ENCODE measurements at places on chromosomes 2 and 18.
A peak's percentile ranks its signal among the peaks of the same experiment; 100 is the strongest.

DNA sequence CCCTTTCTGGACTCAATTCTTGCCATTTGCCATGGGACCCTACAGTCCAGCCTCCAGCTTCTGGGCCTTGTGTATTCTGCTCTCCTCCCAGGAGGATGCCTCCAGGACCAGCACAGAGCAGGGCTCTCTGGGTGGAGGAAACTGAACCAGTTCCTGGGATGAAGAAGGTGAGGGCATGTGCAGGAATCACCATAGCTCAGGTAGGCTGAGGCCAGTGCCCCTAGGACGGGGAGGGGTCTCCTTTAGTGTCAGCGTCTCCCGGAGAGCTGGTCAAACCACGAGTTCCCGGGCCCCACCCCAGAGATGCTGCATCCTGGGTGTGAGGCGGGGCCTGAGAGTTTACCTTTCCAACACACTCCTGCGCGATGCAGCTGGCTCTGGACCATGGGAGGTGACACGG lies 5.8 kb upstream of the PRELID3A start:
- no peak for DNase-seq

GRCh38 chr18:30280186-30280585 lies 762.4 kb downstream of the DSC3 start:
- DNase-seq, result no peak

GRCh38 chr2:206989311-206989710 lies 50.0 kb downstream of the CPO start:
- DNase-seq, result peak; percentile 10

DNA sequence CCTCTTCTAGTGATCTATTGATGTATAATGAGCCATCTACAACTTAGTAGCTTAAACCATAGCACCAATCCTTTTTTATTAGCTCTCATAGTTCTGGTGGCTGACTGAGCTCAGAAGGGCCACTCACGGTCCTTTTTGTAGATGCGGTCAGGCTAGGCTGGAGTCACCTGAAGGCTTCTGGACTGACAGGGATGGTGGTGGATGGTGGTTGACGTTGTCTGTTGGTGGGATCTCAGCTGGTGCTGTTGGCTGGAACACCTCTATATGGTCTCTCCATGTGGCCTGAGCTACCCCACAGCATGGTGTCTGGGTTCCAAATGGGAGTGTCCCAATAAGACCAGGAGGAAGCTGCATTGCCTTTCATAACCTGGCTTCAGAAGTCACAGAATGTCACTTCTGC lies 68.0 kb downstream of the BCL2L11 start:
- DNase-seq, result no peak

GRCh38 chr2:191891656-191892055 lies 44.8 kb upstream of the CAVIN2 start:
- no peak for DNase-seq

DNA sequence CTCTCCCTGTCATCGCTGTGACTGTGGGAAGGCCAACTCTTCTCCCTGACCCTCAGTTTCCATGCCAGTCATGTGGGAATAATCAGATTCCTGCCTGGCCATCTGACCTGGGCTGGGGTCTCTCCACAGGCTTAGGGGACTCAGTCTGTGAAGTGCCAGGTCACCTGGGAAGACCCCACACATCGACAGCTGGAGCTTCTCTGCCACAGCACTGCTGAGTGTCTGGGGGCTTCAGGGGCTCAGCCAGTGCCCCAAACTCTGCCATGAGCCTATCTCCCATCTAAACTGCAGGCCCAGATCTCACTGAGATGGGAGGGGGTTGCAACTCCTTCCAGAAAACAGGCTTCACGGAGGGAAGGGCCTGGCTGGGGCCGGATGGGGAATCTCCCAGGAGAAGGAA lies 42.0 kb upstream of the OTOS start:
- no peak for DNase-seq

GRCh38 chr2:68487773-68488355 lies 20.5 kb downstream of the APLF start:
- DNase-seq, result peak; percentile 19

- DNase-seq, result no peak
These were observed 137.8 kb upstream of the RND3 start for GRCh38 chr2:150625303-150625702.

DNA sequence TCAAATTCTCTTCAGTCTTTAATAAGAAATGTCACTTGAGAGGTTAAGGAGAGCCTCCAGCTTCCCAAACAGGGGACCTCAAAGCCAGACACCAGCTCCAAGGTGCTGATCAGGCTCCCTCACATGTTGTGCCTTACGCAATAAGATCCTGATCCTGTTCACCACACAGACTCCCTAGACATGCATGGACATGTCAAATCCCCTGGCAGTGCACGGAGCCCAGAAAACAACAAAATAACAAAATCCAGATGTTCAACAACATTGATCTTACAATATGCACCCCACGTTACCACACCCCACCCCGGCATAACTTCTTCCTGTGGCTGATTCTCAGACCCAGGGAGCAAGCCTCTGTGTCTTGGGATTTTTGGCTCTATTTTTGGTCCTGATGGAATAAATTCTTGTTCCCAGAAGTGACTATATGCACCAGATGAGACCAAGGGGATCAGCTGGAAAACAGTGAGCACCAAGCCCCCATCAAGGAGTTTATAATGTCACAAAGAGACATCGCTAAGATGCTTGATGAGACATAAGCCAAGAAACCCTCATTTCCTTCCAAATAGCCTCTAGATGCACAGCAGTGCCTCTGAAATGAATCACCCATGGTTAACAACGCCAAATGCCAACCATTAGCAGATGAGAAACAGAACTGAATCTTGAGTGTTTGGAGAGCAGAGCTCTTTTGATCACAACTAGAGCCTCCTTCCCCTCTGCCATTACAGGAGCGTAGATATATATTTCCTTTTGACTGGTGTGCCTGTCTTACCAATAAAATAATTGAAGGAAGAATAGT lies 198.2 kb downstream of the PRKCE start:
- no peak for DNase-seq

GRCh38 chr2:129233751-129234406 lies 745.6 kb upstream of the RAB6C start:
- DNase-seq, result no peak

- DNase-seq, result no peak
These were observed 93.7 kb upstream of the ID2 start for GRCh38 chr2:8587920-8588830.

- no peak for DNase-seq
These were observed 247.4 kb downstream of the MYO3B start for GRCh38 chr2:170425281-170425751.

DNA sequence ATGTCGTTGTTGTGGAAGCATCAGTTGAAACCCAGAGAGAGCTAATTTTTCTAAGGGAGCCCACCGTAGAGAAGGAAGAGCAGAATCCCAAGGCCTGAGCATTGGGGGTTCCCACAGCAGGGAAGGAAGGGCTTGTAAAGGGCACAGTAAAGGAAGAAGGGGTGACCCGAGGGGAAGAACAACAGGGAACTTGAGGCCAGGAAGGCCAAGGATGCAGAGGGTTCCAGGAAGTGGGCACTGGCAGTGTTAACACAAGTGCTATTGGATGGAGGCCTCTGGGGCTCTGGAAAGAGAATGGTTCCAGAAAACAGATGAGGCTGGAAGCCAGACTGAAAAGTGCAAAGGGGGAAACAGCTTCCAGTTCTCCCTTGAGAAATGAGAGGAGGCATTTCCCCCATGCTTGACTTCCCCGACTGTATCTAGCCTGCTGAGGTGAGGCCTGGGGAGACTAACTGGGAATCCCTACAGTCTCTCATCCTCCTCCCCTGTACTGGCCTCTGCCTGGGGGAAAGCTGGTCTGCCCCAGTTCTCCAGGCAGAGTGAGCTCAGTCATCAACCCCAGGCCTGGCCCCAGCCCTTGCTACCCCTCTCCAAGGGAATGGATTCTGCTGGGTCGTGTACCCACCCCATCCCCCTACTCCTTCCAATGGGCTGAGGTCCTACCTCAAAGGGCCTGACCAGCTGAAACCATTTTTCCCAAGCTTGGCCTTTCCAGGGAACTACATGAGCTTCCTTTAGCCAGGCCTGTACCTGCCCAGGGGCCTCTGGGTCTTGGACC lies 43.2 kb upstream of the MRPL33 start:
- no peak for DNase-seq

GRCh38 chr2:170509452-170510193 lies 205.5 kb upstream of the SP5 start:
- DNase-seq, result no peak

- no peak for DNase-seq
These were observed 47.6 kb upstream of the IL1R1 start for GRCh38 chr2:102094917-102095316.

- DNase-seq, result no peak
These were observed 91.6 kb downstream of the ASB1 start for GRCh38 chr2:238518172-238518820.

DNA sequence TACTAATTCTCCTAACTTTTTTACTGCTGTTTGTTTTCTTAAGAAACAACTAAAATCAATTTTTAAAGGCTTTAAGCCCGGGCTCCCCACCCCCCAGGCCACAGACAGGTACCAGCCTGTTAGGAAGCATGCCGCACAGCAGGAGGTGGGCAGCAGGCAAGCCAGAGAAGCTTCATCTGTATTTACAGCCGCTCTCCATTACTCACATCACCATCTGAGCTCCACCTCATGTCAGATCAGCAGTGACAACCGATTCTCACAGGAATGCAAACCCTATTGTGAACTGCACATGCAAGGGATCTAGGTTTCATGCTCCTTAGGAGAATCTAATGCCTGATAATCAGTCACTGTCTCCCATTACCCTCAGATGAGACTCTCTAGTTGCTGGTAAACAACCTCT lies 517.0 kb downstream of the NRXN1 start:
- DNase-seq, result no peak

GRCh38 chr2:42648796-42649195 lies 80.4 kb downstream of the MTA3 start:
- no peak for DNase-seq

DNA sequence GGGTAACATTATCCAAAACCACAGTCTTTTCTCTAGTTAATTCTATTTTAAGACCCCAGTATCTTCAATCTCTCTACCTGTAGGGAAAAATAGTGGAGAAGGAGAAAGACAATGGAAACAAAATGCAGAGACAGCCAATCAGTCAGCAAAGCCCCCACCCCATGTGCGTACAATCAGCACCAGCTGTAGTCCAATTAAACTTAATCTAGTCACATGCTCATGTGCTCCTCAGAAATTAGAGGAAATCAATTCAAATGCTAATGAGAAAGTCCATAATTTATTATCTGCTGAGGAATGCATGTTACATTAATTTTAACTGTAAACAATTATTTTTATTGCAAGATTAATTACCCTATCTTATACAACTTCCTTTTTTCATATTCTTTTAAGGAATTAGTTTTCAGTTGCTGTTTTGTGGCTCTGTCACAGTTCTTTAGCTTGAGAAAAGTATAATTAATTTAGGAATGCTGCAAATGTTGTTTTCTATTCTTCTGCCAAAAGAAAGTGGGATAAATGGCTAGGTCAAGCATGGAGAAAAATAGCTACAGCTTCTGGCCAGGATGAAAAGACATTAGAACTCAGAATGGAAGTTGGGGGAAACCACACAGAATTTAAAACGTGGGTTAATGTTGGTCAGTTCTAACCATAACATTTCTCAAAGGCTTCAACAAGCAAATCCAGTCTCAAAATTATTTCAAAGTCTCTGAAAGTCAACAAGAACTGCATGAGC lies 232.4 kb upstream of the HNRNPA3 start:
- no peak for DNase-seq

DNA sequence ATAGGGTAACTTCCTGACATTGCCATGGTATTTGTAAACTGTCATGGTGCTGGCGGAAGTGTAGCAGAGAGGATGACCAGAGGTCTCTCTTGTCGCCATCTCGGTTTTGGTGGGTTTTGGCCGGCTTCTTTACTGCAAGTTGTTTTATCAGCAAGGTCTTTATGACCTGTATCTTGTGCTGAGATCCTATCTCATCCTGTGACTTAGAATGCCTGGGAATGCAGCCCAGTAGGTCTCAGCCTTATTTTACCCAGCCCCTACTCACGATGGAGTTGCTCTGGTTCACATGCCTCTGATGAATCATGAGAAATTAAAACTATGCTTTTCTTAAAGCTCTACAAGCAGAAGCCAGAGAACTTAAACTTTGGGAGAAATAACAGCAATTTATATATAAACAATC lies 12.7 kb upstream of the NFU1 start:
- DNase-seq, result no peak

GRCh38 chr2:15909736-15910135 lies 30.6 kb upstream of the MYCN start:
- DNase-seq, result no peak

DNA sequence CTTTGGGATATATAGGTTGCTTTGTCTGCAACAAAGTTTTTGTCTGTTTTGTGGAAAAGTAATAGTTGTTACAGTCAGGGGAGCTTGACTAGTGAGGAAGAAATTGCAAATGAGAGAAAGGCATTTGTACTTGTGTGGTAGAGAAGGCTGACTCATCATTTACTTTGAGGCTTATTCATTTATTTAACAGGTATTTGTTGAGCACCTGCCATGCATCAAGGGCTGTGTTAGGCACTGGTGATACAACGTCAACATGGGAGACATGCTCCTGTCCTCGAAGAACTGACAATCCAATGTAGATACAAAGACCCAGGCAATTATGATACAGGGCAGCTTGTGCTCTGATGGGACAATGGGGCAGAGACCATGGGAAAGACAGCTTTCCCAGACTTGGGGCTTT lies 79.5 kb downstream of the UPP2 start:
- DNase-seq, result peak; percentile 18

- no peak for DNase-seq
These were observed 45.2 kb upstream of the SCG2 start for GRCh38 chr2:223647258-223647952.

DNA sequence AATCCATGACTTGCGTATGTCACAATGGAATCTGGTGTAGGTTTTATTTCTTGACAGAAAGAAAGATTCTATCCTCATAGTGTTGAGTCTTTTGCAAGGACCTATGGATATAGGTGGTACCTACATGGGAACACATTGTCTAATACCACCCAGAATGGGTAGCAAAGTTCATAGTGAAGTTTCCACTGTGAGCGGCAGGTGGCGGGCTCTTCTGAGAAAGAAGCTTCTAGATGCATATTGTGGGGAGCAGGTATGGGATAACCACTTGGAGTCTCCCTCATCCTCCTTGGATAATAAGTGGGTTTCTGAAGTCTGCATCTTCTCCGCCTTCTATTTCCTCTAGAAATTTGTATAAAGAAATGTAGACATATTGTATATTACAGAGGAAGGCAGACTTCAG lies 44.9 kb downstream of the LINC00305 start:
- DNase-seq, result no peak

GRCh38 chr18:683531-683930 lies 26.1 kb downstream of the TYMS start:
- no peak for DNase-seq

GRCh38 chr2:17322461-17322860 lies 195.8 kb downstream of the RAD51AP2 start:
- no peak for DNase-seq

- no peak for DNase-seq
These were observed 346.8 kb upstream of the TCF4 start for GRCh38 chr18:55934821-55935220.
